ENCODE measurements at places on chromosomes 3 and 15.
A peak's percentile ranks its signal among the peaks of the same experiment; 100 is the strongest.

- peak; percentile 24 for DNase-seq
Measured at GRCh38 chr3:195907934-195908693, at the start of gene TNK2. TNK2 (minus strand) TSS chr3:195908551; CDS start chr3:195888588, 19,963 bp downstream.

GRCh38 chr3:188006726-188007393, 147.1 kb upstream of the LPP start:
- DNase-seq: peak; percentile 28

- DNase-seq: no peak
Measured at GRCh38 chr3:152714507-152714906, 120.4 kb upstream of the P2RY1 start.

DNA sequence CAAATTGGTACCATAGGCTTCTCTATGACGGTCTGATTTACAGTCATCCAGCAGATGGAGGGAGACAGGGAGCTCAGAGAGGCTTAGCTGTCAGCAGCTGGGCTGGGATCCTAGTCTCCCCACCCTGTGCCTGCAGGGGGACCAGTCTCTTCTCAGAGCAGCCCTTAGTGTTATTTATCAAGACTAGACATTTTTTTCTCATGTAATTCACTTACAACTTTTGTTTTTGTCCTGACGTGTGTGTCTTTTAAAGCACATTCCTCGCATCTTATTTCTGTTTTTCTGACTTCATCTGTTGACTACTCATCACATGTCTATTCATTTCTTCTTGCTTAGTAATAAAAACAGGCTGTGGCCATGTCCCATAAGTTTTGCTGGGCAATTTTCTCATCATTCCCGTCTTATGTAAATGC, 116.1 kb downstream of the KLF13 start:
- DNase-seq: no peak

GRCh38 chr15:98720577-98721565, 72.5 kb downstream of the IGF1R start:
- no peak for DNase-seq

- peak; percentile 22 for DNase-seq
Measured at GRCh38 chr15:32872621-32873283, 154.9 kb downstream of the GREM1 start.

GRCh38 chr15:57158589-57158988, 217.7 kb upstream of the CGNL1 start:
- peak; percentile 85 for DNase-seq
